ENCODE measurements at places on chromosomes 5 and 9.

GRCh38 chr5:14900693-14901461 is 29.3 kb upstream of the ANKH start:
- no peak for DNase-seq

- DNase-seq = peak; percentile 4
These were observed 697 bp downstream of the SLC1A1 start for GRCh38 chr9:4490705-4491625.

GRCh38 chr5:175582697-175583096 is 75.2 kb upstream of the HRH2 start:
- DNase-seq = no peak

- no peak for DNase-seq
These were observed 31.3 kb upstream of the TAS2R1 start for GRCh38 chr5:9661316-9662015.

- DNase-seq = no peak
These were observed 51.1 kb upstream of the LHFPL2 start for GRCh38 chr5:78699552-78700153.

DNA sequence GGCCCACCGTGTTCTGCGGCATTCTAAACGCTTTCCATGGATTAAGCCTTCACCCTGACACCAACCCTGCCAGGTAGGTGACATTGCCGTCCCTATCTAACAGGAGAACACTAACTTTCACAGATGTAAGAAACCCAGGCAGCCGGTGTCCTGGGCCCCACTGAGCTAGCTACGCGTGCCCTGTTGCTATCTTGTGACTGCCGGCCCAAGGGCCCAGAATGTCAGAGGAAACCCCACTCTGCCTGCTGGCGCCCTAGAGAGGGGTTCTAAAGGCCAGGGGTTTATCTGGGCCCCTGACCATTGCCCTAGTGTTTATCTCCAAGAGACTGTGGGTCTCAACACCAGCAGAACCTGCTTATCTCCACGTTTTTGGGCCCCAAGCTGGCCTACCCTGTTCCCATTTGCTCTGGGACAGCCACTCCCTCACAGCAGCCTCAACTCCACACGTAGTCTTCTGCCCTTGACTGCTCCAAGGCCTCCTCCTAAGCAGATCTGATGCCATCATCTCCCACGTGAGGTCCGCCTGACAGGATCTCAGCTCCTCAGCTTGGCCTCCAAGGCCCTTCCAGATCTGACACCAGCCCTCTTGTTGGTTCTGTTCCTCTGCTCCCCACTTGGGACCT is 18.1 kb upstream of the ZBTB34 start:
- no peak for DNase-seq

DNA sequence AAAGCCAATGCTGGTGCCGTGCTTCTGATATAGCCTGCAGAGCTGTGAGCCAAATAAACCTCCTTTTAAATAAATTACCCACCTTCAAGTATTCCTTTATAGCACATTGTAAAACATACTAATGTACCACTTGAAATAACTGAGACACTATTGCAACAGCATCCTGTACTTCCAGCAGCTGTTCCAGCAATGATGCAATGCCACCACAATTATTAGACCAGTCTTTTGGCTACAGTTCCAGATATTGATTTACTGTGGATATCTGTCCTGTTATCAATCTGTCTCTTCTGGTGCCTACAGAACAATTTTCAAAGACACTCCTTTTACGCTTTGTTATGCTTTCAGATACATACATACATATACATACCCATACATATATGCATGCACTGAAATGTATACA is 567.9 kb downstream of the TAF11L14 start:
- no peak for DNase-seq

DNA sequence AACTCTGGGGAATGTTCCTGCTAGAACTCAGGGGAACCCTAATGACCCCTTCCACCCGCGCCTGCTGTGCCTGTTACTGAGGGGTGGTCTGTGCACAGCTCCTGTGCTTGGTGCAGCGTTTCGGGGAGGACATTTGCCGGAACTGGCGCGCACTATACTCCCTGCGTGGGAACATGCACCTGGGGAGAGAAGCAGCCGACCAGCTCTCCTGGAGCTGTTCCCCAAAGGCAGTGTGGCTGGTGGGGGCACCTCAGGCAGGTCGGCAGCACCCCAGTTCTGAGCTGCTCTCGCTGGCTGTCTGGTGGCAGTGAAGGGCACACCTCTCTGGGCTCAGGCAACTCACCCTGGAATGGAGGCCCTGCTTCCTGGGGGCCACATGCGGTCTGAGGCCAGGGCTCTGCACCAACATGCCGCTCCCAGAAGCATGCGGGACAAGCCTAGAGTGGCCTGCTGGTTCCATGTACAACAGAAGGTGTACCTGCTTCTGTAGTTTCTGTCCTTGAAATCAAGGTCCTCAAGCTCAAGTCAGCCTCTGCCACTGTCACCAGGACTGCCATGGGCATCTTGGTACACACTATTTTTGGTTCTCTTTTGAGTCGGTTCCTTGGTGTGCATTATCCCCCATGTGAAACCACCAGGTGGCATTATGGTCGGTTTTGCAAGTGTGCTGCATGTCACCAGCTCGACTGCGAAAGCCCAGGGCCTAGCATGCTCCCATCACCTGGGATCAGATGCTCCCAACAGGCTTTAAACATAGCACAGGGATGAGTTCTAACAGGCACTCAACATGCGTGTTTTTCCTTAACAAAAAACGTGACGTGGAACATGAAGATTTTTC is 7.8 kb upstream of the MRNIP start:
- no peak for DNase-seq

DNA sequence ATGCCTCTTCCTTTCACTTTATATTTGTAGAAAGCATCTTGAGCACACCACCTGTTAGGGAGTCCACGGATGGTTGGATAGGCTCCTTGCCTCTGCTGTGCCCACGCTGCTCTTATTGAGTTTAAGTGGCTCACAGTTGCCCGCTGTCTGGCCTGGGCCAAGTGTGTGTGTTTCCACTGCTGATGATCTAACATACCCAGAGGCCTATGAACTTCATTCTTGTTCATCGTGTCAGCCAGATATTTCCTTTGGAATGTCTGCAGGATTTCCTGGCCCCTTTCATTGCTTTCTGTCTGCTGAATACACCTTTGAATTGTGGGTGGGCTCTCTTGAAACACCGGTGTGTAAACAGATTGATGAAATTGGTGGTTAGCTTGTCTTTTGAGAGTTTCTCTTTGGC is 46.6 kb downstream of the MVB12B start:
- no peak for DNase-seq

DNA sequence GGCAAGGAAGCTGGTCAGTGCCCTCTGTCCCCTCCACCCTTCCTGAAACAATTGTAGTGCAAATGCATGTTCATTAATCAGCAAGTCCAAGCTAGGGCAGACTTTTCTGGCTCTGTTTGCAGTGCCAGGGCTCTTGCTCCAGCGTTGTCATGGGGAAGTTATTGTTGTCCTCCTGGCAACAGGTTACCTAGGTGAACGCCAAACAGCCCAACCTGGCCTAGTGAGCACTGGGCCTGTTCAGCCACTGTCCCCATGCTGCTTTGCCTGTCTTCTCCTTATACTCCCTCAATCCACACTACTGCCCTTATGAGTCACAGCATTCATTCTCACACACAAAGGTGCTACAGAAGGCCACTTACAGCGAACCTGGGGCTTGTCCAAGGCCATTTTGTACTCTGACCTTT is 34.5 kb upstream of the GLIS3 start:
- no peak for DNase-seq

DNA sequence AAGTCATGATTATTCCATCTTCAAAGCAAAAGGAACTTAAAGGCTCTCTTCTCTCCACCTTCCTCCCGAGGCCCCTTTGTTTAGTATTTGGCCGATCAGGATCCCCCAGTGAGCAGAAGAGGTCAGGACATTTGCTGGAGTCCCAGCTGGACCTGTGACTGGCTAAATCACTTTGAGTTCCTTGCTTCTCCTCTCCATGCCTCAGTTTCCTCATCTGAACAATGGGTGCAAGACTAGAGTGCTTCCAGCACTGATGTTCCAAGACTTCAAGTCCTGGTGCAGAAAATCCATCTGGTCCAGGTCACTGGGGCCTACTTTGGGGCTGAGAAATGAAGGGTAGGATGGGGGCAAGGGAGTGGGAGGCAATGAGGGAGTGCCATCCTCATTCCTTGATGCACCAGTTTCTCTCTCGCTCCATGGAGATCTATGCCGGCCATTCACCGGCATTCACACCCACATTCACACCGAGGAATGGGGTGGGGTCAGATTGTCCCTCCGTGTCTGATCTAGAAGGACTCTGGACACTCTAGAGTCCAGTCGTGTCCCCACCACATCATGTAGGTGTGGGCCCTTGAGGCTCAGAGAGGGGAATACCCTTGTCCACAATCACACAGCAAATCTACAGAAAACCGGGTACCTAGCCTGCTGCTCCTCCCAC is 38.7 kb upstream of the IL17B start:
- DNase-seq = no peak

- DNase-seq = no peak
These were observed 40.6 kb downstream of the TENT4A start for GRCh38 chr5:6753851-6754250.

DNA sequence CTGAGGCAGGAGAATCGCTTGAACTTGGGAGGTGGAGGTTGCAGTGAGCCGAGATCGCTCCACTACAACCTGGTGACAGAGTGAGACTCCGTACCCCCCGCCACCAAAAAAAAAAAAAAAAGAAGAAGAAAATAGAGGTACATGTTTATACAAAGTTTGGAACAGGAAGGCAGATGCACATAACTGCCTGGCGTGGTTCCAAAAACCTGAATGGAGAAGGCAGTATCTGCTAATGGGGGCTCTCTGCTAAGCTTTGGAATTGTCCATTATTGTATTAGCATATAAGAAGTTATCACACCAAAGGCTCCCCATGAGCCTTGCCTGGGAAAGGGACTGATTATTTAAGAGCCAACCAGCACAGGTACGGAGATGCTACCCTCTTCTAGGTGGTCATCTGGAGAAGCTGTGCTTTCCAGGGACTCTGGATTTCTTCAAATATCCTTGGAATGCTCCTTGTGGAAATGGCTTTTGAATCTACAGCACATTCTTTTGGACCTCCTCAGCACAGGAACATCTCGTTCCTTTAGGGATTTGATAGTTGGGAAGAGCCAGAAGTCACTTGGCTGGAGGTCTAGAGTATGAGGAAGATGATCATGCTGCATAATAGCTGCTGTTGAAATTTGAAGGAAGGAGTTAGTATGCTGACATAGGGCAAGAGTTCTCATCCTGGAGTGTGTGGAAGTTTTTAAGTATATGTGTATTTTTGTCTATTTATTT is 42.5 kb upstream of the ABCA1 start:
- no peak for DNase-seq

DNA sequence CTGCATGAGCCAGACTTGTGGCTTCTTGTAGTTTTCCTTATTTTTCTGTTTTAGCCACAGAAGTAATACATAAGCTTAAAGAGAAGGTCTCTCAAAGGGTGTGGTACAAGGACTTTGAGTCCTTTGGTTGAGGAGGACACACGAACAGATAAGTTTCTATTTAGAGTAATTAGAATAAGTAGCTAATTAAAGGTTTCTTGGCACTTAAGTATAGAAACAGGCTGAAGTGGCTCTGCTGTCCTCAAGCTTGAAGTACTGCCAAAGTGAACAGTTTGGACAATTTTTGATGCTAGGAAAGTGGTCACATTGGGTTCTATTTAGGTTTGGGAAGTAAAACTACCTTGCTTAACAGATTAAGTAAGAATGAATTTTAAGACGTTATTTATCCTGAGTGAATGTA is 278.3 kb upstream of the MPDZ start:
- DNase-seq = no peak

DNA sequence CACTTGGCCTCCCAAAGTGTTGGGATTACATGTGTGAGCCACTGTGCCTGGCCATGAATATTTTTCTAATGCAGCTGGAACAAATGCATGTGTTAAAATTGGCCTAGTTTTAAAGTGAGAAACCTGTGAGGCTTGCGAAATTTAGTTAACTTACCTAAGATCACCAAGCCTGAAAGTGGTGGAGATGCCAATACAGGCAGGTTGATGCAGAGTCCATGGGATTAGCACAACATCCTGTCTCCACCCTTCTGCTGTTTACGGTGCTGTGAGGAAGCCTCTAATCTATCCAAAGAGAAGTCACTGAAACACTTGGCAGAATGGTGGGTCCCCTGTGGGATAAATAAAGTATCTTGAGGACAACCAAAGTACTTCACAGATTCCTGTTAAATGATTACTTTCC is 98.2 kb downstream of the PCSK5 start:
- DNase-seq = no peak

DNA sequence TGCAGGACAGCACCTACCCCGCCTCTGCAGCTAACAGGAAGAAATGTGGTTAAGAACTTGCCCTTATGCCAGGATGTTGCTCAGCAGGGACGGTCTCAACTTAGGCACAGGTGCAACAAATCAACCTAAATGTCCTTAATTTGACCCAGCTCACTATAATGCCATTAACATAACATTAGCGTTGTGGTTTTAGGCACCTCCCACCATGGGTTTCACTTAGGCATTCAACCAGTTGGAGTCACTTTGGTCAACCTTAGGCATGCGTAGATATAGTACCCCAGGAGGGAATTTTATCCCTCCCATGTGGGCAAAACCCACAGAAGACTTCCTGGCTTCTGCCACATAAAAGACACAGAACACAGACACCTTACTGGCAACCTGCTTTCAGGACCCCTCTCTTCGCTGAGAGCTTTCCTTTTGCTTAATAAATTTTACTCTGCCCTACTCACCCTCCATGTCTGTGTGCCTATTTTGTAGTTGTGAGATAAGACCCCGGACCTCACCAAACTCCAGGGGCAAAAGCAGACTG is 8.7 kb upstream of the ERAP1 start:
- DNase-seq = peak; percentile 70

GRCh38 chr9:86352440-86353077 is 1.7 kb downstream of the TUT7 start:
- no peak for DNase-seq

DNA sequence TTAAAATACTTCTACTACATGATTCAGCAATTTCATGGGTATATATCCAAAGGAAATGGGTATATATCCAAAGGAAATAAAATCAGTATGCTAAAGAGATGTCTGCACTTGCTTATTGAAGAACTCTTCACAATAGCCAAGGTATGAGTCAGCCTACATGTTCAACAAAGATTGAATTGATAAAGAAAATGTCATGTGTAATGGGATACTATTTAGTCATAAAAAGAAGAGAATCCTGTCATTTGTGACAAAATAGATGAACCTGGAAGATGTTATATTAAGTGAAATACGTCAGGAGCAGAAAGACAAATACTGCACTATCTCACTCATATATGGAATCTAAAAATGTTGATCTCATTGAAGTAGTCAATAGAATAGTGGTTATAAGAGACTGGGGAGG is 944.5 kb upstream of the CTNND2 start:
- DNase-seq = no peak

GRCh38 chr5:123951582-123951977 is 439.6 kb downstream of the CSNK1G3 start:
- DNase-seq = no peak

DNA sequence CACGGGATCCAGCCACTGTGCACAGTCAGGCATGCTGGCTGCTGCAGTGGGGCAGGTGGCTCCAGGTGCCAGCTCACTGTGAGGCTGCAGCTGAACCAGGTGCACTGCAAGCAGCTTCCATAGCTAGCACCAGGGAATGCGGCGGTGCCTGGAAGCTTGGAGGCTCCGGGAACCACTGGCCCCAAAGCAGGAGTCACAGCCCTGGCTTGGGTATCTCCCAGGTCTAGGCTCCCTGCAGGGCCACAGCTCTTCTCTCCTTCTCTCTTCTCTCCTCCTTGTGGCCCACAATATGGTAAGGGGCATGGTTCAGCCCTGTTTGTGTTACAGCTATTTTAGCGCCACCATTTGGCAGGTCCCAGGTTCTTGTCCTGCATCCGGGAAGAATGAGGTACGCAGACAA is 6.7 kb upstream of the MTMR12 start:
- no peak for DNase-seq

Data from CD4-positive, alpha-beta T cell treated with Interleukin-6 for 4 hours (primary cell).